Stomach (tissue), 19 donors: ENCODE measurements at places on chromosomes 11 and 22. TPM values are rescaled to one million over a fixed set of nuclear protein-coding genes. Genes with fewer than 3 reads are reported as not detected.
A peak's percentile ranks its signal among the peaks of the same experiment; 100 is the strongest.

Gene NXPE2
- 0.37 TPM for total RNA-seq

Gene TEX54
- total RNA-seq: not detected

DNA sequence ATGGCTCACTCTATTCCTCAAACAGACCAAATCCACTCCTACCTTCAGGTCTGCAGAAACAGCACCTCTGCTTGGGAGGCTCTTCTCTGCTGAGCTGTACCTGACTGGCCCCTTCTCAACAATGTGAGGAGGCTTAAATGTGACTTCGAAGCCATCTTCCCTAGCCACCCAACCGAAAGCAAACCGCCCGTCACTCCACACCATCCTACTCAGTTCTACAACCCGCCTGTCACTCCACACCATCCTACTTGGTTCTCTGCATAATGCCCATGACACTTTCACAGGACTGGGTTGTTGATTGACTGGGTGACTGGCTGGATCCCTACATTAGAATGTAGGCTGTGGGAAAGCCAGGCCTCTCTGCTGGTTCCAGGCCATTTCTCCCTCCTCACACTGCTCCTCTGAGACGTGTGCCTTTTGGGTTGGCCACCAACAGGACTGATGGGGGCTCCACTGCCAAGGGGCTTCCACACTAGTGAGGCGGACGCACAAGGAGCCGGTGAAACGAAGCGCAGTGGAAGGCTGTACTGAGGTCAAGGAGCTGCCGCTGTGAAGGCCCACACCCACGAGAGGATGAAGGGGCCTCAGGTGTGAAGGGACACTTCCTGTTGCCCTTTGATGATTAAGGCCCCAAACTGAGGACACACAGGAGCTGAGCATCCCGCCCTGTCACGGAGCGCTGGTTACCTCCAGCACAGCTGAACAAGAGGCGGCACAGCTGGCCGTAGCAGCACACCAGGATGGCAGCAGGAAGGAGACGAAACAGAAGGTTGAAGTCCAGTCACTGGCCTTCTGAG, 47.5 kb upstream of the SPATA19 start:
- no peak for DNase-seq

Gene LYVE1
- total RNA-seq: 26.8 TPM

Gene SELENOH
- total RNA-seq: 190 TPM

Gene TMEM45B
- 80.6 TPM for total RNA-seq

Gene OR51G1
- total RNA-seq: not detected

GRCh38 chr22:25172153-25172552, 27.5 kb upstream of the CRYBB3 start:
- DNase-seq: peak; percentile 50

DNA sequence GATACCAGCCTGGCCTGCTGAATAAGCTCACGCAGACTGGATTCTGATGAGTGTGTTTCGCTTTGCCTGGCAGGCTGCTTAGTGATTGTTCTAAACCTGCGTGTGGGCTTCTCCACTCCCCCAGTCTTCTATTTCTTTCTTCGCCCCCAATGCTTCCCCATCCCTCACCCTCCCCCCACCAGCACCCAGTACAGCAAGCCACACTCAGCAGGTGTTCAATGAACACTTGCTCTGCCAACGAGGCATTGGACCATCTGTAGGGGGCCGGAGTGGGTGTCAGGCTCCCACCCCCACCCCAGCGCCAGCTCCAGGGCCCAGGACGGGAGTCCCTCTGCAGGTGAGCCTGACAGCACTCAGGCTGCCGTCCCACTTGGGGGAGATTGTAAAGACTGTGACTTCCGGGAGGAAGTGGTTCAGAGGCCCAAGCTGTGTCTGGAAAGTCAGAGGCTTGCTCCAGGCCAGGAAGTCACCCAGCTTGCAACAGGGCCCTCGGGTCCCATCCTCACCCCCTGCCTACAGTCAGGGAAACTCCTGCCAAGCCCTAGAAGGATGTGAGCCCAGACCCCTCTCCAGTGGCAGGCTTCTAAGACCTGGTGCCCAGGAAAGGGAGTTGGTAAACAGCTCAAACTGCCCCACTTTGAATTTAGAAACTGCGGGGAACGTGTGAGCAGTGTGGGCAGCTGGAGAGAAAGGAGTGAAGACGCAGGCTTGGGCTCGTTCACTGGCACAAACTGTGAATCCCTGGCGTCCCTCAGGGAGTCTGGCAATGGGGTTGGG, 66.3 kb upstream of the PRDM11 start:
- peak; percentile 35 for DNase-seq

Gene PIH1D2
- 3.3 TPM for total RNA-seq

DNA sequence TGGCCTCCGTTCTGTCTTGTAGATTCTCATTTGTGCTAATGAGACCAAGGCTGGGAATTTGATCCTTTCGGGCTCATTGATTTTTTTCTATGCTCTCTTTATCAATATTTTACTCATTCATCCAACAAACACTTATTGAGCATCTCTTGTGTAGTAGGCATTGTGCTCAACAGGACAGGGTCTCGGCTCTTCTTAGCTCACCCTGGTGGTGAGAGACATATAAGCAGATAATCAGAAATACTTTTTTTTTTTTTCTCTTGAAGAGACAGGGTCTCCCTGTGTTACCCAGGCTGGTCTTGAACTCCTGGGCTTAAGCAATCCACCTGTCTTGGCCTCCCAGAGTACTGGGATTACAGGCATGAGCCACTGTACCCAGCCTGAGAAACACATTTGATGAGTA, 48.0 kb upstream of the SLC5A1 start:
- no peak for DNase-seq

Gene SART1
- 26.1 TPM for total RNA-seq

- DNase-seq: no peak
Measured at GRCh38 chr11:77147036-77147315, 18.9 kb downstream of the MYO7A start.

Gene MUC6
- 132 TPM for total RNA-seq

Gene NXF1
- 53.2 TPM for total RNA-seq

DNA sequence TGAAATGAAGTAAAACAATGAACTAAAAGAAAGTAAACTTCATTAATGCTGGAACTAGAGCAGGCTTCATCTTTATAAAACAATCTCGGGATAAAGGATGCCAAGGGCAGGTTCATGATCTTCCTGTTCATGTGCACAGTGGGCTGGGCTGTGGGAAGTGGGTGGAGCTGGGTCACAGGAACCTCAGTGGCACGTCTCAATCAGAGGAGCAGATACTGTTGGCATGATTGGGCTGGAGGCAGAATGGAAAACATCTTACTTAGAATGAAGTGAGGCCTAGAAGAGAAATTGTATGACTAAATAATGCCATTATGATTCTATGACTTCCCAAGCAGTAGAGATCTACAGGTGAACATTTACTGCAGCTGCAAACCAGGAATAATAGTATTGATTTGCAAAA, 45.4 kb upstream of the CALCB start:
- no peak for DNase-seq

DNA sequence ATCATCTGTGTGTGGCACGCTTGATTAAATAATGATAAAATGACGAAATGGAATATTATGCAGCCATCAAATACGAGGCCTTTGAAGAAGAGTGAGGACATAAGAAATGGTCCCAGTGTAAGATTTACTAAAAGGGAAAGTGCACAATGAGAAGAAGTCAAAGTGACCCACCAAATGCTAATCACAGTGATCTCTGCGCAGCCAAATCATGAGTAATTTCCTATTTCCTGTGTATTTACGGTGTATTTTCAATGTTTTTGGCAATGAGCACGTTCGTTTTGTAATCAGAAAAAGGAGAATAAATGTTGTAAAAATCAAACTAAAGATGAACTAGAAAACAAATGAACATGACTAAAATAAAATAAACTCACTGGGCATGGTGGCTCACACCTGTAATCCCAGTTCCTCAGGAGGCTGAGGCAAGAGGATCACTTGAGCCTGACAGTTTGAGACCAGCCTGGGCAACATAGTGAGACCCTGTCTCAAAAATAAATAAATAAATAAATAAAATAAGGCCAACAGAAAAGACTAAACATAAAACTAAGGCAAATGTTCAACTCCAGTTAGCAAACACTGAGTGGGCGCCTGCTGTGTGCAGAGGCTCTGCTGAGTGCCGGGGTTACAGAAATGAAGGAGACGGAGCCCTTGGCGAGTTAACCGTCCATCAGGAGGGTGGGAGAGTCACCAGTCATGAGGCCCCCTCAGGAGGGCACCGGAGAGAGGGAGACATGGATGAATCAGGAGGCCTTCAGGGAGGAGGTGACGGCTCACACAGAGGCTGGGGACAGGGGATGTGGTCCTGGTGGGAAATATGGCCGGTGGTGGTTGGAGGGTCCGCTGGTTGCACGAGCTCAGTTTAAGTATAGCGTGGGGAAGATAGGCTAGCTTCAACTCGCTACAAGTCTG, 26.0 kb upstream of the CBX7 start:
- no peak for DNase-seq
